ENCODE measurements at places on chromosomes 13 and 19.

- no peak for DNase-seq
Measured at GRCh38 chr19:30545752-30546151, 173.6 kb downstream of the ZNF536 start.

- DNase-seq: no peak
Measured at GRCh38 chr13:29702912-29703351, 107.4 kb upstream of the SLC7A1 start.

GRCh38 chr13:112792511-112792910, 102.7 kb downstream of the ATP11A start:
- DNase-seq: no peak

DNA sequence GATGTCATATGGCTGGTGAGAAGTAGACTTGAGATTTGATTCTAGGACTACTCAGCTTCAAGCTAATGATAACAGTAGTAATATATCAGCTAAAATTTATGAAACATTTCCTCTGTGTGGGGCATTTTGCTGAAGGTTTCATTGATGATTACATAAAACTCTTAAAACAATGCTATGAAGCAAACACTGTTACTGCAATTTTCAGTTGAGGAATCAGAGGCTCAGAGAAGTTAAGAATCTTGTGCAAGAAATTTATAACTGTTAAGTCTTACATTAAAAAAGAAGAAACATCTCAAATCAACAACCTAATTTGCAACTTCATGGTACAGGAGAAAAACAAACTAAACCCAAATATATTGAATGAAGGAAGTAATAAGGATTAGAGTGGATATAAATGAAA, 10.3 kb downstream of the CEACAM8 start:
- DNase-seq: no peak

- DNase-seq: no peak
Measured at GRCh38 chr19:15265850-15266248, 33.6 kb upstream of the EPHX3 start.

DNA sequence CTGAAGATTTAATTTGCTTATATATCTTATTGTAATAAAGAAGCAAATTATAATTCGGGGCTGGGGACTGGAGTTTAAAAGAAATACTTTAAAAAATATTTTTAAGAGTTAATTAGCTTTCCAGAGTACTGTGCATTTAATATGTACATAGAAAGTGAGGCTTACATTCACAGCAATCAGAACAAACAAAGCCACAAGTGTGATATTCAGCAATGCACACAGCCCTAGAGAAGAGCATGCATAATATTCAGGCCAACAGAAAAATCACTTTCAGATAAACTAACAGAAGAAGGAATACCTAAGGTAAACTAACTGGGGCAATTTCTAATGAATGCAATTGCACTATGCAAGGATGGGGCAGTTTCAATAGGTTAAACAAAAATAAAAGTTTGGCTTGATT, 241.8 kb downstream of the GPC6 start:
- no peak for DNase-seq

- DNase-seq: no peak
Measured at GRCh38 chr19:48196321-48196763, 25.9 kb downstream of the ZSWIM9 start.

DNA sequence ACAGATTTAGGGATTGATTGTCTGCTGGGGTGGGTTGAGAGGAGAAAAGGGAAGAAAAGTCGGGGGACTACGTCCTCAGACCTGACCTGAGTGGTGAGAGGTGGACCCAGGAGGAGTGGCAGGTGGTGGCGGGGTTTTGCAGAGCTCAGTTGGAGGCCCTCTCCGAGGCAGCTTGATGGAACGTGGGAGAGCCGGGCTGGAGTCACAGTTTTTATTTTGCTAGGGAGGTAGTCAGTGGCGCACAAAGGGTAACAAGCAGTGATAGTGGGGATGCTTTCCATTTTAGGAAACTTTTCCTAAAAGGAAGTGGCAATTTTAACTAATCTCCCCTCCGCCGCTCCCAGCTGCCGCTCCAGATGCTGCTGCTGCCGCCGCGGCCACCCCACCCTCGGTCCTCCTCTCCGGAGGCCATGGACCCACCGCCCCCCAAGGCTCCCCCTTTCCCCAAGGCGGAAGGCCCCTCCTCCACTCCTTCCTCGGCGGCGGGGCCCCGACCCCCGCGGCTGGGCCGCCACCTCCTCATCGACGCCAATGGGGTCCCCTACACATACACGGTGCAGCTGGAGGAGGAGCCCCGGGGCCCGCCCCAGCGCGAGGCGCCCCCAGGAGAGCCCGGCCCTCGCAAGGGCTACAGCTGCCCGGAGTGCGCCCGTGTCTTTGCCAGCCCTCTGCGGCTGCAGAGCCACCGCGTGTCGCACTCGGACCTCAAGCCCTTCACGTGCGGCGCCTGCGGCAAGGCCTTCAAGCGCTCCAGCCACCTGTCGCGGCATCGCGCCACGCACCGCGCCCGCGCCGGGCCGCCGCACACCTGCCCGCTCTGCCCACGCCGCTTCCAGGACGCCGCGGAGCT, 1.1 kb upstream of the ZNF581 start:
- DNase-seq: no peak

DNA sequence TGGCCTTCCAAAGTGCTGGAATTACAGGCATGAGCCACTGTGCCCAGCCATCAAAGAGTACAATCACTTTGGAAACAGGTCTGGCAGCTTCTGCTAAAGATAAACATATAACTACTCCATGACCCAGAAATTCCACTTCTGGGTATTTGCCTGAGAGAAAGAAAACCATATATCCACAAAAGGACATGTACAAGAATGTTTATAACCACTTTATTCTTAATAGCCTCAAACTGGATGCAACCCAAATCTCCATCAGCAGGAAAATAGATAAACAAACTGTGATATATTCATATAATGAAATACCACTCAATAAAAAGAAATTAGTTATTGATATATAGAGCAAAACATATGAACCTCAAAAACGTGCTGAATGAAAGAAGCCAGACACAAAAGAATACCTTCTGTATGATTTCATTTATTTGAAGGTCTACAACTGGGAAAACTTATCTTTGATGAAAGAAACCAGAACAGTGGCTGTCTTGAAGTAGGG, 40.5 kb downstream of the TEX26 start:
- DNase-seq: no peak

DNA sequence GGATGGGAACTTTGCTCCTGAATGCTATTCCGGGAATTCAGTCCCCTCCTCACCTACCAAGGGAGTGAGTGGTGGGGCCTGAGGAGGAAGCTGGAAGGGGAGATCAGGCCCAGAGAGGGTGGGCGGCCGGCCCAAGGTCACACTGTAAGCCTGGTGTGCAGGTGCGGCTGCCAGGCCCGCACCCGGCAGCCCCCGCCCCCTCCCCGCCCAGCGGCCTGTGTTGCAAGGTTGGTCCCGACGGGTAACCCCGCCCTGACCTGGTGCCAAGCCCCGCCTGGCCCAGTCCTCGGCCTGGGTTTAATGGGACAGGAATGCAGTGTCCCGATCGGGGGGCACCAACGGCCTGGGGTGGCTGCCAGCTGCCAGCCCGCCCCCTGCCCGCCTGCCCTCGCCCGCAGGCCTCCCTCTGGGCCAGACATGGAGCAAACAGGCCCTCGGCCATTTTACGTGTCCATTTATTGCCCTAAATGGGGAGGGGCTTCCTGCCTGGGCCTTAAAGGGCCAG, 5.5 kb downstream of the ZBTB7A start:
- DNase-seq: no peak

DNA sequence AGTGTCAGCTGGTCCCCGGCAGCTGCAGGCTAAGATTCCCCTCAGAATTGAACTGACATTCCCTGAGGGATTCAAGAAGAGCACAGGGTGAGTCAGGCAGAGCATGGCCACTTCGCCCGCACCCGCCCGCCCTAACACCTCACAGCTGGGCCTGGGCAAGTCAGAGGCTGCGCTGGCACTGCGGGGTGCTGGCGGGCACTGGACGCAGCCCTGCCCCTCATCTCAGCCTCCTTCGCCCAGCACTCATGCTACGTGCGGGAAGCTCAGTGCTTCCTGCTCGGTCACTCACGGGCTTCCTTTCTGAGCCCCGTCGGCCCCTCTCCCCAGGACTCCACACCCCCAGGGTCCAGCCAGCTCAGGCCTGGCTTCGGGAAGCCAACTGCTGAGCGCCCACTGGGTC, 56.9 kb downstream of the MLLT1 start:
- DNase-seq: no peak

DNA sequence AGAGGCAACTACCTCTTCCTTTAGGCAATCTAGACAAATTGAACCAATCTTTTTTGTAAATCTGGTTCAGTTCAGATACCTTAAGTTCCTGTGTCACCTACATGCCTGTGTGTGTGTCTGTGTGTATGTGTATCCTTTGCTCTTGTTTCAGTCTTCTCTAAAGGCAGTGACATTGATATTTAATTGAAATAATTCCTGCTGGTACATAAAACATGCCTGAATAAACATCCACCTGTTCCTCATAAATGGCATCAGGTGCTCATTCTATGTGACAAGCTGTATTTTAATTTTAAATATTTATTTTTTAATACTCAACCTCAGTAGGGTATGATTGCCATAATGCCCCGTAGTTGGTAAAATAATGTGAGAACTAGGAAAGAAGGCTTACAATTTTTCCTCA, 1606.4 kb upstream of the PRR20A start:
- DNase-seq: no peak

DNA sequence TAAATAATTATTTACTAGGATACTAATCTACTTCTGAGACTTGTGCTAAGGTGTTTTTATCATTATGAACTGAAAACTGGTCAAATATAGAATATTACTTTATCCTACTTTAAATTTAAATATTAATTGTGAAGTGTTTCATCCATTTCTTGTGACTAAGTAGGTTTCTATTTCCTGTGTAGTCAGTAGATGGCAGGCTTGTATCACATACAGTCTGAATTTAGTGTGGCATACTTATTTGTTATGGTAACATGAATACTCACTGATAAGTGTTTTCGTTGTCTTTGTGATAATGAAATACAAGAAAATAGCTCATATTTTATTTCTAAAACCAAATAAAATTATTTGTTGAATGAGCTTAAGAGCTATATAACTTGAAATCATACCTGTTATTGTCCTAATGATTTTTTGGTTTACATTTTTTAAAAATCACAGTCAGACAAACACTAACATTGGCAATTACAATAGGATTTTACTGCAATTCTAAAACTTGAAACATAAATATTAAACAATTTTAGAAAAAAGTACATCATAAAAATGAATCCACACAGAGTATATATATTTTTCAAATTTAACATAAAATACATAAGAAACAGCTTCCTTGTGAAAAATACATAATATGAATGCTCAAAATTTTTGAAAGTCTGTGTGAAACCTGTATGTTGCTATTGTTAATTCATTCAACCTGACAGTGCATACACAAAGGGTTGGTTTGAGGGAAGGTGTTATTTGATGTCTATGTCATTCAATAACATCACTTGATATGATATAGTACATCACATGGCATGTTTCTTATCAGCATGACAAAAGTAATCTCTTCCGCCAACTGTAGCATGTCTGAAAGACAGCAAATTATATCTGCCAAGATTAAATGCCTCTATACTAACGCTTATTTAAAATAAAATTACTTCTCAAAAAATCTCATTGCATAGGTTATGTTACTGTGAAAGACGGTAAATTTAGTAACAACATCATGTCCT, 904.8 kb upstream of the PCDH20 start:
- no peak for DNase-seq

DNA sequence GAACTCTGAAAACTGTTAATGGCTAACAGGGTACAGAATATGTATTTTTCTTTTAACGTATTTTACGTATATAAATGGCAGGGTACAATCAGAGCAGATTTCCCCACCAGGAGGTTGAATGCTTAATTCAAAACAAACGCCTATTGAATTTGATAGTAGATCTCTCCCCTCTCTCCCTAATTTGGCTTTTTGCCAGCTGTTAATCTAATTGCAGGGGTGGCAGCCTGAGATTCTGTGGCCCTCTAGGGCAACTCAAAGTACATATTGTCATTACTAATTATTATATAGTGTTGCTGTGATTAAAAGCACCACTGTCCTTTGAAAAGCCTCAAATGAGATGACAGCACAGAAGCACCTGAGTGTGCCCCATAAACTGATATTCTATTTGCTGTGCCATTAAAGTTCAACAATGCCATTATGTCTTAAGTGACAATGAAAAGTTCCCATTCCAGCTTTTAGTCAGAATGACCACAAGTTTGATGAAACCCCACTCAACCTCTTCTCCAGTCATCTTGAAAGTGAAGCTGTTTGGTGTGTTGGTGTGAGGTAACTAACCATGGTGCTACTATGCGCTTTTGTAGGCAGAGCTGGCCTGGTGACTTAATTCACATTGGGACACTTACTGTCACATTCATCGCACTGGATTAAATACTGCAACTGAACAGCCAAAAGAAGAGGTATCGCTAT, 351.4 kb downstream of the KCNRG start:
- DNase-seq: no peak

GRCh38 chr19:3361384-3362216, 4.8 kb upstream of the NFIC start:
- no peak for DNase-seq

DNA sequence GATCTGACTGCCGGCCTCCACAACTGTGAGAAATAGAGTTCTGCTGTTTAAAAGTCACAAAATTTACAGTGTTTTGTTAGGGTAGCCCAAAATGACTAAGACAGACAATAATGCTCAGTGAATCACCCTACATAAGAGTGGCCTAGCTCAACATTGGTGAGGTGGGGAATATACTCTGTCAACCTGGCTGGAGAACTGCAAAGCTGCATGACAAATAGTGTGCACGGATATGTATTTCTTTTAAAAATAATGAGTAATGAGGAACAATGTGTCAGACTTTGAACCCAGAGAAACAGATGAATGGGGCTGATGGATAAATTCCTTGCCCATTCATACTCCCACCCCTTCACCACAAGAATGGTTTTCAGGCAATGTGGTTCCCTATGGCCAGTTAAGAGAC, 372.4 kb downstream of the SUCLA2 start:
- no peak for DNase-seq

GRCh38 chr13:106464076-106464475, 71.4 kb downstream of the EFNB2 start:
- no peak for DNase-seq

DNA sequence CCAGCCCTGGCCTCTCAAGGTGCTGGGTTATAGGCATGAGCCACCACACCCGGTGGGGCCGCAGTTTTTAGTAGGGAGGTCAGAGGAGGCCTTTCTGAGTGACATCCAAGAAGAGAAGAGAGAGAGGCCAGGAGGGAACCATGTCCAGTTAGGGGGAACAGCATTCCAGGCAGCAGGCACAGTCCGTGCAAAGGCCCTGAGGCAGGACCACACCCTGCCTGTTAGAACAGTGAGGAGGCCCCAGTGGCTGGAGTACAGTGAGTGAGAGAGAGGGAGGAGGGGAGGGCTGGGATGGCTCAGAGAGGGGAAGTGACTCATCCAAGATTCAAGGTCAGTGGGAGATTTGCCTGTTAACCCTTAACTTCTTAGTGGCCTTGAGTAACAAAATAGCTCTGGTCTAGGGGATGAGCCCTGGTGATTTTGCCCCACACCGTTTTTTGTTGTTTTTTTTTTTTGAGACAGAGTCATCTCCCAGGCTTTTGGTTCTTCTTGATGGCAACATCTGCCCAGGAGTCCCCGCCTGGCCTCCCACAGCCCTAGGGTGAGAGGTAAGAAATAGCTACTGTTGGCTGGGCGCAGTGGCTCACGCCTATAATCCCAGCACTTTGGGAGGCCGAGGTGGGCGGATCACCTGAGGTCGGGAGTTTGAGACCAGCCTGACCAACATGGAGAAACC, 2.7 kb upstream of the PLIN3 start:
- DNase-seq: no peak

- DNase-seq: no peak
Measured at GRCh38 chr19:1049800-1050199, 9.9 kb downstream of the ABCA7 start.

Data from activated T-helper 1 cell treated with anti-CD3 and anti-CD28 coated beads, Interleukin-2, amount 50 U/mL, for 16 hours (primary cell).